Hematopoietic multipotent progenitor cell treated with erythropoietin and hydrocortisone succinate and interleukin-3 and kit ligand, for 4 days (in vitro differentiated cells): ENCODE measurements at places on chromosomes 12 and 14.

DNA sequence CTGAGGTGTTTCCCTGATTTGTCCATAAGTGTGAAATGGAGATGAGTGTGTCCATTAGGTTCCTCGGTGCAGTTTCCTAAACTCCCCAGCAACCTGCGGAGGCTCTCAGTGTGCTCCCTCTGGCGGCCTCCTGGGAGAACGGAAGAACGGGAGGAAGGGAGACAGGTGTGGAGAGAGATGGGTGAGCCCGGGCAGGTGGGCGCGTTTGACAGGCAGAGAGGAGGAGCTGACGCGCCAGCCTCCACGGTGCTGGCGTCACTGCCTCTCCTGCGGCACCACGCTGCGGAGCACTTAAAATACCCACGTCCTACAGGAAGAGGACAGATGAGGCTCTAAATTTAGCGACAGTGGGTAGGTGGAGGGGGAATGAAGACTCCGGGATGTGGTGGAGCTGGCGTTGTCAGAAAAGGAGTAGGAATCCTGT lies 26.8 kb upstream of the PEX5 start:
- peak; percentile 50 for DNase-seq

DNA sequence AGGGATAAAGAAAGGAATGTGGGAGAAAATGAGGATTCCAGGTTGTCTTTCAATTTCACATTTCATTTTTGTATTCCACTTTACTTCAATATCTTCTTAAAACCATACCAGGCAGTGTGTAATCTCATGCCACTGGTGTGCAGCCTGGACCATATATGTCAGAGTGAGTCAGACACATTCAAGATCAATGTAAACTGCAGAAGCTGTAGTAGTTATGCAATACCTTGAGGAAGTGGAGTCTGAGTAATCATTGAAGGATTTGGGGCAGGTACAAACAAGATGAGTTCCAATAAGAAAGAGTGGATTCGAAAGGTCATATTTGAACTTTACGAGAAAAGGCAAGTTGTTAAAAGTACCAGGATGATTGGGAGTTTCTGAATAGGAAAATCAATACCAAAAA lies 14.1 kb downstream of the PLCZ1 start:
- no peak for DNase-seq

DNA sequence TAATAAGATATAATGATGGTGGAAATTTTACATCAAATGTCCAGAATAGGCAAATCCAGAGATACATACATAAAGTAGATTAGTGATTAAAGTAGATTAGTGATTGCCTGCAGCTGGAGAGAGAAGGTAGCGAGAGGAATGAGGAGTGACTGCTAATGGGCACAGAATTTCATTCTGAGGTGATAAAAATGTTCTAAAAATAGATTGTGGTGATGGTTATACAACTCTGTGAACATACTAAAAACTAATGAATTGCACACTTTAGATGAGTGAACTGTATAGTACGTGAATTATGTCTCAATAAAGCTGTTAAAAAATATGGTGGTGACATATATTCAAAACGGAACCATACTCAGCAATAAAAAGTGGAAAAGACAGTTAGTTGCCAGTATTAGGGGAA lies 41.7 kb downstream of the PPP2R5E start:
- DNase-seq, result no peak

DNA sequence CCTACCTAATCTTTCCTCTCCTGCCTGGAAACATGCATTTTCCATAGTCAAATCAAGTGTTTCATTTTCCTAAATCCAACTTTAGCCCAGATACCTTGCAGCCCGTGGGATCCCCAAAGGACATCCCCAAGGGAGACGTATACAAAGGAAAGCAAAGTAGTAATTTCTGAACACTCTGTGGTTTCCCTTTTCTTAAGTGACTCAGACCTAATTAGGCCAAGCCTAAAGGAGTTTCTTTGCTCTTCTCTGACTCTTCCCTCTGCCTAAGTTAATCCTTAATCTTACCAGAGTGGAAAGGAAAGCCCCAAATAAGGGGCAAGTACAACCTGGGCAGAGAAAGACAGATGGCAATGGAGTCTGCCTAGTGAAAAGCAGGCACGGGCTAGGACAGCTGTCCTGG lies 250.3 kb downstream of the SPTSSA start:
- DNase-seq, result no peak

- no peak for DNase-seq
Observed at GRCh38 chr14:74147571-74147970, 62.8 kb downstream of the LIN52 start.
